Cortex of kidney (tissue), 1 donor: ENCODE measurements at places on chromosomes 12 and 14.

DNA sequence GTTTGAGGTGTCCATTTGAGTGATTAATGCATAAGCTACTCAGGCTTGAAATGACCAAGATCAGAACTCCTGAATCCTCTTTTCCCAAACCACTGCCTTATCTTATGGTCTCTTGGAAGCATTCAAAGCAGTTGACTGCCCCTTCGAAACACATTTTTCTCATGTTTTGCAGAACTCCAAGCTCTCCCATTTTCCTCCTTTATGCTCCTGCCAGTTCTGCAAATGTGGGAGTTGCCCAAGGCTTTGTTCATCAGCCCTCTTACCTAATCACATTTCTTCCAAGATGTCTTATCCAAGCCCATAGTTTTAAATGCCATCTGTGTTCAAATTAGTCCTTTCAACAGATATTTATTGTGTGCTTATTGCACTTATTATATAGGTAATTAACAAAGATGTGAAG, 1.8 kb upstream of the DNAAF2 start:
- DNase-seq, result no peak

- DNase-seq, result no peak
Measured at GRCh38 chr12:28177905-28178304, 12.4 kb upstream of the CCDC91 start.

DNA sequence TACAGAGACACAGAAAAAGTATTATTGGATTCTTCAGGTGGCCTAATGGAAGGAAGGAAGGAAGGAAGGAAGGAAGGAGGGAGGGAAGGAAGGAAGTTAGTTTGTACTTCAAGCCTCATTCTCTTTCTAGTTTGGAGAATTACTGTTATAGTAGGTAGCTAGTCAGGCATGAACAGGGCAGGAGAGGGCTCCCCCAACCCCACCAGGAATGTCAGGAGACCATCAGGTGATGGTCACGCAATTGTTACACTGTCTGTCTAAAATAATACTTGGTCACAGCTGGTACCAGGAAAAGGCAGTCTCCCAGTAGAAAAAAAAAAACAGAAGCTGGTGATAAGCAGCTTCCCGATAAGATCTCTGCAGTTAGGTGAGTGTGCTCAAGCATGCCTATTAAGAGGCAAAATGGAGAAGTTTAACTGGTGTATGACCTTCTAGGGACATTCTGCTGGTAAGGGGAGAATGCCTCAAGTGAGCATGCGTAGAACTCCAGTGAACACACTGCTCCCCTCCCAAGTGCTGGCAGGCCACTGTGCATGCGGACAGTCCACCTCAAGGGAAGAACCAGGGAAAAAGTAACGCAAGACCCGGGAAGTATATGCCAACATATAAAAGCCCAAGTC, 358.4 kb upstream of the SOX5 start:
- no peak for DNase-seq

DNA sequence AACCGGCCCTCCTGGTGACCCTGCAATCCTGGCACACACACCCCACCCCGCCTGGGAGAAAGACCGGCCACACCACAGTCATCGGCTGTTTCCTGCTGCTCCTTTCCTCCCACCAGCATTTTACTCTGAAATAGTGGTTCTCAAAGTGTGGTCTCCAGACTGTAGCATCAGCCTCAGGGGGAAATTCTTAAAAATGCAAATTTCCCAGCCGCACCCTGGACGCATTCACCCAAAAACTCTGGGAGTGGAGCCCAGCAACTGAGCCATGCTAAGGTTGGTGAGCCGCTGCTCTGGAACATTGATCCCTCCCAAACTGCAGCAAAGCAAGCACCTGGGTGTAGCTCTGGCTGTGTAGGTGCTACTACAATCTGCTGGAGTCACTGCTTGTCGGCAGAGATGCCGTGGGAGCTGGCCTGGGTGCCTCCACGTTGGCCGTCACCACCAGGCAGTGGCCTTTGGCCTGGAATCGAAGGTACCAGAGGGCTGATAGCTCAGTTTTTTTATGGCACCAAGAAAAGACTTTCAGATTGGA, 38.4 kb upstream of the BCL2L14 start:
- DNase-seq, result no peak

- DNase-seq, result no peak
Measured at GRCh38 chr12:113086249-113087164, 30.0 kb downstream of the DTX1 start.

DNA sequence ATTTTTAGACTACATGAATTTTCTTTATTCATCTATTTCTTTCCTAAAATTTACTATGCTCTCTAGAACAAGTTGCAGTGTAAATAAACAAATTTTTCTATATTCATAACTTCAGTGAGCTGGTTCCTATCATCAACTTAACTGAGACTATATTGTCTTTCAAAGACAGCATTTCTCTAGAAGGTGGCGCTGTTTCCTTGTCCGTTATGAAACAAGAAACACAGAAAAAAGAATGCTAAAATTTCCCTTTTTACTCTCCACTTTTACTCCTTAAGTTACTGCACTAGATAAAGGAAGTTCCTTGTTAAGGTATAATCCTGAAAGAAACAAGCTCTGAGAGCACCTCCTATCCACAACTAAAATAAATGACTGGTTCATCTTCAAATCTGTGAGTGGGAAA, 8.2 kb upstream of the CLEC2A start:
- DNase-seq, result no peak
